ENCODE measurements at places on chromosomes 2 and 18.

GRCh38 chr2:65960953-65961352 is 474.0 kb upstream of the MEIS1 start:
- no peak for DNase-seq

- DNase-seq = no peak
Observed at GRCh38 chr18:11751341-11752115, 62.5 kb downstream of the GNAL start.

DNA sequence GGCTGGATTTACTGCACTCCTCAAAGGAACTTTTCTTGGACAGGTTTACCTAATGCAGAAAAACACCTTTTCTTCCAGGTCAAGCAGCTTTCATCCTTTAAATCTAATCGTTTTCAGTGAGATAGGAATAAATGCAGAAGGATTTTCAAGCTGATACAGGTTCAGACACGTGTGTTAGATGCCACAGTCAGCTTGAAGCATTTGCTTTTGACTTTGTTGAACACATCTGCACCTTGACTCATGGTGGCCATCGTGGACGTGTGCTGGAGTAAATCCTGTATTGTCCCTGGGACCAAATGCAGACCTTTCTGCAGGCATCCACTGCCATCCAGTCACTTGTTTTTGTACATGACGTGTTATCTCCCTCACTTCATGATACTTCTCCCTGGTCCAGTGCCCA is 61.9 kb downstream of the KLHL29 start:
- DNase-seq = no peak

DNA sequence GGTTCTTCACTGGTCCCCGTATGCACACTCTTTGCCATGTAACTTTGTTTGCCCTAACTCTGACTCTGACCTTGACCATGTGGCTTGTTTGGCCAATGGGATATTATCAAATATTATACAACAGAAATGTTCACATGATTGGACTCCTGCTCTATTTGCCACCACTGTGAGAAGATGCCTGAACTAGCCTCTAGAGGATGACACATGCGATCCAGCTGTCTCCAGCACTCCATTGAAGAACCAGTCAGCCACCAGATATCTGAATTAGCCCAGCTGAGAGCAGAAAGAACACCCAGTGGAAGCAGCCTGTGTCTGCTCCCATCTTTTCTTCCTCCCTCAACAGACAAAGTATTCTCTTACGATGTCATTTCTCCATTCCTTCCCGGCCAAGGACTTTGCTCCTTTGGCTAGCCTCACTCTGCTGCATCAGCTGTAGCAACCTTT is 412.1 kb downstream of the IRS1 start:
- DNase-seq = no peak

DNA sequence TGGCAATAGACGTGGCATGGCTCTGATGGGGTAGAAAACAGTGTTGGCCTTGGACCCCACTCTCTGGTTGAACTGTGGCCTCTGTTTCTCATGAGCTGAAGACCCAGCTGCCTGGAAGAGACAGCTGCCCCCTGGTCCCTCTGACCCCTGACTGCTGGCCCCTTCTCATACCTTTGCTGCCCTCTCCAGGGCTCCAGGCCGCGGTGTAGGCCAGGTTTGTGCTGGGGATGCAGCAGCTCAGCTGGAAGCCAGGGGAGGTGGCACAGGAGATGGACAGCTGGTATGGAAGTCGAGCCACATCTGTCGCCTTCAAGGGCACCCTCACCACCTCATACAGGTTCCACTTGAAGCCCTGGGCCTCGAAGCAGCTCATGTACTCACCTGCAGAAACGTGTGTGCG is 31.7 kb upstream of the SELENOI start:
- DNase-seq = no peak

GRCh38 chr2:222483513-222484039 is 59.2 kb downstream of the SGPP2 start:
- no peak for DNase-seq

- no peak for DNase-seq
Observed at GRCh38 chr2:64017811-64018700, 1.2 kb downstream of the VPS54 start.

GRCh38 chr2:83261591-83262136 is 1197.4 kb downstream of the SUCLG1 start:
- no peak for DNase-seq

- no peak for DNase-seq
Observed at GRCh38 chr2:25098670-25099486, 57.0 kb downstream of the EFR3B start.

DNA sequence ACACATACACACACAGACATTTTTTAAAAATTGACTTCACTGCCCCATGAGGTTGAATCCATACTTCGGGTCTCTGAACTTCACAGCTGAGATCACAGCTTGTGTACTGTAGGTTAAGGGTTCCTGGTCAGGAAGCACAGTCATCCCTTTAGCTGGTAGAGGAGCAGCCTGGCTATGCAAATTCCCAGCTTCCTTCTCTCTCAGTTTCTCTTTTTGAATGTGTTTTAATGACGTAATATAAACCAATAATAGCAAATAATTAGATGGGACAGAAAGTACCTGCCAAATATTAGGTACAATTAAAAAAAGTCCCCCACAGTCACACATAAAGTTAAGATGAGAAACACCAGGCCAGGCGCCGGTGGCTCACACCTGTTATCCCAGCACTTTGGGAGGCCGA is 178.7 kb downstream of the ZNF385B start:
- no peak for DNase-seq

GRCh38 chr2:215790523-215791421 is 222.6 kb downstream of the MREG start:
- DNase-seq = no peak

DNA sequence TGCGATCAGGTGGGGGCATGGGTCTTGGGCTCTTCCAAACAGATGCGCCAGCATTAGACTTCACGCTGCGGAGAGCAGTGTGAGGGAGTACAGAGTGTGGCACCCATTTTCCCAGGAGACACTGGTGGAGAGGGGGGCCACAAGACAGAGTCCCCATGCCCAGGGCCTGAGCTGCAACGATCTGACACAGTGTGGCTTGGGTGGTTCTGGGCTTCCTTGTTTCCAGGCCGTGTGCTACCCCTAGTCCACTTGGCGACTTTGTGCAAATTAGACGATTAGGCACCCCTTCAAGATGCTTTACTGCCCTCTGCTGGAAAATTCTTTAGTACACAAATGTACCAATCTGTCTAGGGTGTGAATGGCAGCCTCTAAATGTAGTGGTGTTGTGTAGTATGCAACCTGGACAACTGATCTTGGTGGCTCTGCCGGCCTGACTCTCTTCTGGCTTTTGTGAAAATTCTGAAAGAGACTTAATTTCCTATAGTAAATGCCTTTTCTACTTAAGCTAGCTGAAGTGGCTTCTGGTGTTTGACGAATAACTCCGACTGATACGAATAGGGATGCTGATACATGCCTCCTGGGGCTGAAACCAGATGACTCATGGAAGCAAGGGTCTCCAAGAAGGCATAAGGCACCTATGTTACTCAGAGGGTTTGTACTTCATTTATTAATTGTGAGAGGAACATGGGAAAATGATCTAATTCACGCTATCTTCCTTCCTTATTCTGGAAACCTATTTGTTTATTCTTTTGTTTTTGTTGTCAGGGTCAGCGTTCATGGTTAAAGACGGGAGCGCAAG is 92.3 kb upstream of the SMAD2 start:
- DNase-seq = no peak

- no peak for DNase-seq
Observed at GRCh38 chr2:179348906-179349305, 84.3 kb upstream of the SESTD1 start.

DNA sequence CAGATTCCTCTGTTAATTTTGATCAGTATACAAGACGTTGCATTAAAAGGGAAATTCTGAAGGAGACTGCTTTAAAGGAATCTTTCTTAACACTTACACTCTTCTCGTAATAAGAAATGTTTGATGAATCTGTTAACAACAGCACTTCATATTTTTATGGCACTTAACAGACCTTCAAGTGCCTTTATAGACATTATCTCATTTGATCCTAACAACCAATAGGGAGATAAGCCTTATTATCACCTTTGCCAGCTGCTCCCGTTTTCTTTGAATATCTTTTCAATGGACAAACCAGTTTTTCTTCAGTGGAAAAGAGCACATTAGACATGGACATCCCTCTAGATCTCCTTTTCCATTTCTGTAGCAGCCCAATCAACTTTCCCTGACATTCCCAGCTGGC is 653.0 kb upstream of the FAM98A start:
- no peak for DNase-seq

DNA sequence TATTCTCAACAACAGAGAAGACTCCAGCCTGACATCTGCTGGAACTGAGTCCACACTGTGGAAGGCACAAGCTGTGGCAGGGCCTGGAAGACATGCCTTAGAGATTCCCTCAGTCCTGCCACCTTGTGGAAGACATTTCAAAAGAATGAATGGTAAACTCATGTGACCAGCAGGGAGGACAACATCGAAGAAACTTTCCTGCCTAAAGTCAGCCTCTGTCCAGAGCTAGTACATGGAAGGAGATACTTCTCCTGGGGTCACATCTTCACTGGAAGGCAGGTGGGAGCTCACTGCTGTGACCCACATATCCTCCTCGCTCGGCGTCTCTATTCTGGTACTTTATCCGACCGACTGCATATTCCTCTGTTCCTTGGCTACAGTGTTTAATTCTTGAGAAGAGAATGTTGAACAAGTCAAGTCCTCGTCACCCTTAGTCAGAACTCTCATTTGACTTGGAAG is 59.5 kb downstream of the PUM2 start:
- peak; percentile 66 for DNase-seq

GRCh38 chr2:72605836-72606442 is 219.9 kb downstream of the EXOC6B start:
- DNase-seq = no peak

DNA sequence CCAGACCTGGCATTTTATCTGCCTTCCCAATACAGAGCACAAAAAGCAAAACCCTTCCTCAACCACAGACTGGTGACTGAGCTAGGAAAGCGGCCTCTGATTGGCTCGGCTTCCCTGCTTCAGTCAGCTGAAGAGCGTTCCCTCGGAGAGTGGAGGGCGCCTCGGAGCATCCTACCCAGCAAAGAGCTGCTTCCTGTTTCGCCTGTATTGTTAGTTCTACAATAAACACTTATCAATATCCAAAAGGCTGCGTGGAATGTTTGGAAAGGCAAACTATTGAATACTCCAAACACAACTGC is 125.0 kb downstream of the CACNB4 start:
- no peak for DNase-seq

- no peak for DNase-seq
Observed at GRCh38 chr2:41000906-41001305, 549.0 kb upstream of the SLC8A1 start.

- DNase-seq = no peak
Observed at GRCh38 chr2:163778045-163778781, 42.4 kb upstream of the FIGN start.

DNA sequence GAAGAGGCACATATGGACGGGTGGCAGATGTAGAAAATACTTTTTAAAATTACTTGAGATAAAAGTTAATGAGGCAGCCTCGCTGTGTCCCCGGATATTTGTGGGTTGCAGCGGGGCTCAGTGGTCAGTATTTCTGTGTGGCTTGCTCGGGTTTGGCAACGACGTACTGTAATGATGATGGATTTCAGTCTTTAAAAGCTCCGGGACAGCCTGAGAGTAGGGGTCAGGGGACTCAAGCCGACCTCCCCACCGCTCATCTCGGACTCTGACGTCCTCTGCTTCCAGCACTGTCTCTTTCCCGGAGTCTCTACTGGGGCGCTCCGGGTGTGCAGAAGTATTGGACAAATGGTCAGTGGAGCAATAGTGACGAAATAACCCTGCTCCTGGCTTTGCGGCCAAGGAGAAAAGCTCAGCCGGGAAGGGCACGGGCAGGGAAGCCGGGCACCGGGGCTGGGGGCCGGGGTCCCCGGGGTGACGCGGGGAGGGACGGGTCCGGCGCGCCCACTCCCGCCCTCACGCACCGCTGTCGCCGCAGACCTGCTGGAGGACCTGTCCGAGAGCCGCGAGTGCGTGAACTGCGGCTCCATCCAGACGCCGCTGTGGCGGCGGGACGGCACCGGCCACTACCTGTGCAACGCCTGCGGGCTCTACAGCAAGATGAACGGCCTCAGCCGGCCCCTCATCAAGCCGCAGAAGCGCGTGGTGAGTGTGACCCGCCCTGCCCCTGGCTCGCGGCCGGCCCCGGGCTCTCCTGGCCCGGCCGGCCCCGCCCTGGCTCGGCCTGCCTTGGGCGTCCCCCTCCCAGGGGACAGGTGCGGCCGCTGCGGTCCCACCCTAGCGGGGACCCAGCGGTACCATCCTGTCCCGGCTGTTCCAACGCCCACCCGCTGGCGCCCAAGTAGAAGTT is 7.3 kb downstream of the GATA6 start:
- DNase-seq = no peak

DNA sequence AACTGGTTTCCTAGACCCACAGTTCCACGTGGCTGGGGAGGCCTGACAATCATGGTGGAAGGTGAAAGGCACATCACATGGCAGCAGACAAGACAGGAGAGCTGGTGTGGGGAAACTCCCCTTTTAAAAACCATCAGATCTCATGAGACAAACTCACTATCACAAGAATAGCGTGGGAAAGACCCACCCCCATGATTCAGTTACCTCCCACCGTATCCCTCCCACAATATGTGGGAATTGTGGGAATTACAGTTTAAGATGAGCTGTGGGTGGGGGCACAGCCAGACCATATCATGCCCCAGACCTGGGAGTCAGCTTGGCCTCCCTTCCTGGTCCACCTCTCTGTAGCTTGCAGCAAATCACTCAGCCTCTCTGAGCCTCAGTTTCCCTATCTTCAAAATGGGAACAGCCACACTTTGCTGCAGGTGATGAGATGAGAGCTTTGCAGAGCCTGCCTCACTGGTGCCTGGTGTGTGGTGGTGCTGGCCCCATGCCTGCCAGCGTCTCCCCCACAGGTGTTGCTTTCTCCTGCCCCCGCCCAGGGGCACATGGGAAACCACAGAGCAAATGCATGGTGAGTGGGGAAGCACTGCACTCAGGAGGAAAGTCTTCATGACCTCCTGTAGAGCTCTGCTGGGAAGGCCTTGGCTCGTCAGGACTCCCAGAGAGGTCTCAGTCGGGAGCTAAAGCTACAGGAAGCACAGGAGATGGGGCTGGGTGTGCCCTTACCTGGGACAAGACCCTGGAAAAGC is 31.1 kb downstream of the GREB1 start:
- DNase-seq = no peak

- DNase-seq = no peak
Observed at GRCh38 chr2:180662941-180663471, 317.4 kb upstream of the UBE2E3 start.

GRCh38 chr18:33616556-33616955 is 38.5 kb downstream of the ASXL3 start:
- no peak for DNase-seq

DNA sequence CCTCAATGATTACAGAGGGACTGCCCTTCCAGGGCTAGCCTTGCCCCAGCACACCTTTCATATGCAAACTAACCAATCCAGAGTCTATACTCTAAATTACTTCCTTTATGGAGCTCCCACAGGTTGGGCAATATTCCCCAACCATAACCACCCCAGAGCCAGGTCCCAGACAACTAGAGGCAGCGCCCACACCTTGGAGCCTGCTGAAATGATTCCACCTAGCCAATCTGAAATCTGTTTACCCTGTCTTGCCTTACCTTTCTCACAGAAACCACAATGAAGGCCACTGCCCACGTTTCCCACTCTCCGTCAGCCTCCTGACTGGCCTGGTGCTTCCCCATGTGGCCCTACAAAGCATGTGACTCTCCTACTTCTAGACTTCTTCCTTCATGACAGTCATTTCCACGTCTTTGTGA is 62.0 kb downstream of the REEP1 start:
- no peak for DNase-seq

GRCh38 chr2:234677758-234678538 is 181.1 kb upstream of the ARL4C start:
- DNase-seq = no peak
